DMS153 (cell line): ENCODE measurements at places on chromosomes 6 and 20.

GRCh38 chr6:88174906-88175305, 8.8 kb upstream of the CNR1 start:
- DNase-seq: no peak

DNA sequence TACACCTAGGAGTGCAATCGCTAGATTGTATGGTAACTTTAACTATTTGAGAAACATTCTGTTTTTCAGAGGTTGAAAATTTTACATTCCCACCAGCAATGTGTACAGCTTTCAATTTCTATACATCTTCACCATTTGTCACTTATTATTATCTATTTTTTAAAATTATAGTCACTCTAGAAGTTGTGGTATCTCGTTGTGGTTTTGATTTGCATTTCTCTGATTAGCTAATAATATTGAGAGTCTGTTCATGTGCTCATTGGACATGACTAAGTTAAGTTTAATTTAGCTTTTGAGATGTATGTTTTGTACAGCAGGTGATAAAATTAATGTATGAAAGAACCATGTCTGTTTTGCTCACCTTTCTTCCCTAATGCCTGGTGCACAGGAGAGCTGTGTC, 34.8 kb upstream of the PLCB1 start:
- no peak for DNase-seq

DNA sequence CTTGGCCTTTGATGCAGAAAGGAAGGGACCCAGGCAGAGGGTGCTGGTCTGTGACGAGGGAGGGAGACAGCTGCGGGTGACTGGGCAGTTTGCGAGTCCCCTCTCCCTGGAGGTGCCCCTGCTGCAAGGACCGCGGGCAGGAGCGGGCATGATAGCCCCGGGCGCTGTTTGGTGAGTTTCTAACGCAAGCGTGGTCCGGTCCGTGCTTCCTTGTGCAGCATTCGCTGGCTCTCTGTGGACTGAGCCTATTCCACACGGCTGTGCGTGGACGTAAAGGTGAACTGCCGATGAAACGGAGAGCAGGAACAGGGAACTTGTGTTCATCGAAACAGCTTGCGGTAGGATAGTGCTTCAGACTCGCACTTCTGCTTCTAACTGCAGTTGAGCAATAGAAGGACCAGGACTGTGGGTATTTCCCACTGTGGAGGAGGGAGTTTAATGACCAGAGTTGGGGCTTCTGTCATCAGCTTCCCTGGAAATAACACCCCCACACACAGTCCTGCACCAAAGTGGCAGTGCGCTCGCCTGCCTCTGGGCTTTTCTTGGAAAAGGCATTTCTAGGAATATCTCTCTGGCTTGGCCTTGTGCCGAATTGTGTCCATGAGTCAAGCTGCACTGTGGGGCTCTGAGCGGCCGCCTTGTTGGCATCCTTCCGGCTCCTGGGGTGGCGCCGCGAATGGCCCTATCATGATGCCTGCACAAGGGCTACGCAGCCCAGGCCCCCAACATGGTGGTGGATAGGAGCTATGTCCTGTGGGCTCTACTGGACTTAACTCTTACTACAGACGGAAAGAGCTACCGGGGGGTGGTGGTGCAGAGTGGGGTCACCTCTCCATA, 48.9 kb downstream of the DUSP22 start:
- no peak for DNase-seq

DNA sequence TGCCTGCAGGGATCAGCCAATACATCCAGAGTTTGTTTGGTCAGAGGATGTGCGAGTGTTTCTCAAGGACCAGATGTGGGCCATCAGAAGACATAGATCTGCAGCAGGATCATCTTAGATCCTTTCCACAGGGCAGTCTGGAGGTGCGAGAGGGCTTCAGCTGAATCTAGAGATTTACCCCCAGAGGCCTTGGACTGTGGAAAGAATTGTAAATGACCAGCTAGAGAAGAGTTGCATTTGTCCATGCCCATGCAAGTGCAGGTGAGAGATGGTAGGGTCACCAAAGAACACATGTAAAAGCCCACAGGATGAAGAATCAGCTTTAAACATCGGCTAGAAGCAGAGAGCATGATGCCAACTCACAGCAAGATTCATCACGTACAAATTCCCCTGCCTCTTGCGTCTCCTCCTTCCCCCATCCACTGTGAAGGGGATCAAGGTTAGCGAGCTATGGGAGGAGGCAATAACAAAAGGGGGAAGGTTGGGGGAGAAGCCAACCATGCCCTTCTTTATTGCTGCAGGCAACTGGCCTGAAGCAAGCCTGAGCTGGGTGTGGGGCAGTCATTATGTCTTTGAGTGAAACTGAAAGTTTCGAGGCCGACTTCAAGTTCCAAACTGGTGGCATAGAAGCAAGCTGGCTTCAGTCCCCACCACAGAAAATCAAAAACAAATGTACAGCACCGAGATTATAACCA, 83.5 kb downstream of the SCML4 start:
- no peak for DNase-seq

- DNase-seq: no peak
Observed at GRCh38 chr20:41054070-41054846, 25.6 kb downstream of the TOP1 start.

DNA sequence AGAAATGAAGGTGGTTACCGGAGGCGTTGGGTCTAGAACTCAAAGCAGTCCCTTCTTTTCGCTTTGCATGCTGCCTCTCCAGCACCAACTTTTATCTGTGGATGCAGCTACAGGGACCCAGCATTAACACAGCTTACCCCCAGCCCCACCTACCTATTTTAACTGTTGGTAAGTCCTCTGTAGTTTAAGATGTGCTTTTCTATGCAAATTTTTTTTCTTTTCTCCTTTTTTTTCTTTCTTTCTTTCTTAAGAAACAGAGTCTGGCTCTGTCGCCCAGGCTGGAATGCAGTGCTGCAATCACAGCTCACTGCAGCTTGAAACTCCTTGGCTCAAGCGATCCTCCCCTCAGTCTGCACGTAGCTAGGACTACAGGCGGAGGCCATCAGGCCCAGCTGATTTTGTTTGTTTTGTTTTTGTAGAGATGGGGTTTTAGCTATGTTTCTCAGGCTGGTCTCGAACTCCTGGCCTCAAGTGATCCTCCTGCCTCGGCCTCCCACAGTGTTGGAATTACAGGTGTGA, 6.5 kb upstream of the USP45 start:
- DNase-seq: no peak

DNA sequence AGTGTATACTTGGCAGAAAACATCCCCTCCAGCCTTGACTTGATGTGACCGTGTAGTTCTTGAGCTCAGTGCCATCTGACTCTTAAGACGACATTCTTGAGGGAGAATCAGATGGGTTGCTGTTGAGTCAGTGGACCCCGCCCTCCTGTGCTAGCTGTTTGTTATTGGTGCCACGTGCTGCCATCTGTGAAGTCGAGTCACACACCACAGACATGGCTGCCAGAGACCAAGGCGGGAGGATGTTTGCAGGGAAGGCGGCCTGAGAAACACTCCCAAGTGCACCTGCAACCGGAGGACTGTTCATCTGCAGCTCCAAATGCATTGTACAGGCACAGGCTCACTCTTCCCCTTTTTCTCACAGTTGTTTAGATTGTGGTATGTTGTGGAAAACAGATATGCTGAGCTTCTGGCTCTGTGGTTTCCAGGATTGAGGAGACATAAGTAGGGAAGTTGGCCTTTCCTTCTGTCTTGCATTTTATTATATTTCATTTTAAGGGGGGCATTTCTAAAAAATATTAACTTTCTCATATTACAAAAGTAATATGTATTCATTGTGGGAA, 345.3 kb upstream of the ZFP64 start:
- DNase-seq: no peak

DNA sequence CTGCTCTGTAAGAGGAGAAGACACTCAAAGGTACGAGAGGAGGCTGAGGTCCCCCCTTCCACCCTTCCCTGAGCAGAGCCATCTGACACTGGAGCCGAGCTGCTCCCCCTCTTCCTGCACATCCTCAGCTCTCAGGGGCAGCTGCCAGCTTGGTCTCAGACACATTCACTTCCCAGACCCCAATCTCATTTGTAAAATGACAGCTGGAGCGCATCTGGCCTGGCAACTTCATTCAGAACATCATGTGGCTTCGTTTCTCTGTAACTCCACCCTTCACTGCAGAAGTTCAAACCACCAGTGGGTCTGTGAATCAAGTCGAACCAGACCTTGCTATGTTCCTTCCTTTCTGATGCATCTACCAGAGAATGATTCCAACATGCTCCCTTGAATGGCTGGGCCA, 145.6 kb upstream of the CDH4 start:
- no peak for DNase-seq

DNA sequence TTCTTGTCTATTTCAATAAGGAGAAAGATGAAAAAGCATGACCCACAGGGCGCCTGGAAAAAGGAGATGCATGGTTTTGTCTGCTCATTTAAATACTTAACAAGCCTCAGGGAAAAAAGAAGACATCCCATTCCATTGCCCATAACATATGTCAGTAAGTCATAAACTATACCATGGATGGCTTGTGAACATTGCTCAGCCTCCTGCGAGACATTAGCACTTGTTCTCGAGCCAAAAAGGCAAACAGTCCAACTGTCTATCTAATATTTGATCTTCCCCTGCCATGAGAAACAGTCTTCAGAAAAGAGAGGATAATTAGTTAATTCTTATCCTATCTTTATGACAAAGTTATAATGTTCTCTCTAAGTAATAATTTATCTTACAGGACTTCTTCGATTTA, 527.4 kb downstream of the HACE1 start:
- no peak for DNase-seq

- no peak for DNase-seq
Observed at GRCh38 chr6:15904651-15905376, 224.1 kb upstream of the MYLIP start.

GRCh38 chr6:110509617-110510241, 33.3 kb upstream of the SLC22A16 start:
- no peak for DNase-seq

- DNase-seq: no peak
Observed at GRCh38 chr6:32152769-32153563, 975 bp upstream of the PPT2 start.

- no peak for DNase-seq
Observed at GRCh38 chr6:137820425-137820824, 46.6 kb upstream of the TNFAIP3 start.

- no peak for DNase-seq
Observed at GRCh38 chr20:48789781-48790472, 37.9 kb downstream of the PREX1 start.

DNA sequence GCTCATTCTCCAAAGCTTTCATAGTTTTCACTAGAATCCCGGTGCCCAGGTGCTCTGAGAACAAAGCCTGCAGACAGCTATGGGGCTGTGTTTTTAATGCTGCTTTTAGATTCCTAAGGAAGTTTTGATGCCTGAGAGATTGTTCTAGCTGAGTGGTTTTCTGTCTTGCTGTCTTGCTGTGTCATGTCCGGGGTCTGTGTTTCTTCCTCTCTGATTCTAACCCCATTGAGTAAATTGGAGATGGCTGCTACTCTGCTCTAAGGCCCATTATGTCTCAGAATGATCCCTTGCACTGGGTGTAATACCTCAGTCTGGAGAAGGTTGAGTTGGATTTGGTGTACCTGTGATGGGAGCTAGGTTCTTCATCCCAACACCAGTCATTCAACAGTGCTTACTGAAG, 63.4 kb downstream of the ARID1B start:
- DNase-seq: no peak

- DNase-seq: no peak
Observed at GRCh38 chr20:19823216-19823615, 65.2 kb downstream of the RIN2 start.

- DNase-seq: no peak
Observed at GRCh38 chr20:49469060-49469459, 13.4 kb downstream of the KCNB1 start.

DNA sequence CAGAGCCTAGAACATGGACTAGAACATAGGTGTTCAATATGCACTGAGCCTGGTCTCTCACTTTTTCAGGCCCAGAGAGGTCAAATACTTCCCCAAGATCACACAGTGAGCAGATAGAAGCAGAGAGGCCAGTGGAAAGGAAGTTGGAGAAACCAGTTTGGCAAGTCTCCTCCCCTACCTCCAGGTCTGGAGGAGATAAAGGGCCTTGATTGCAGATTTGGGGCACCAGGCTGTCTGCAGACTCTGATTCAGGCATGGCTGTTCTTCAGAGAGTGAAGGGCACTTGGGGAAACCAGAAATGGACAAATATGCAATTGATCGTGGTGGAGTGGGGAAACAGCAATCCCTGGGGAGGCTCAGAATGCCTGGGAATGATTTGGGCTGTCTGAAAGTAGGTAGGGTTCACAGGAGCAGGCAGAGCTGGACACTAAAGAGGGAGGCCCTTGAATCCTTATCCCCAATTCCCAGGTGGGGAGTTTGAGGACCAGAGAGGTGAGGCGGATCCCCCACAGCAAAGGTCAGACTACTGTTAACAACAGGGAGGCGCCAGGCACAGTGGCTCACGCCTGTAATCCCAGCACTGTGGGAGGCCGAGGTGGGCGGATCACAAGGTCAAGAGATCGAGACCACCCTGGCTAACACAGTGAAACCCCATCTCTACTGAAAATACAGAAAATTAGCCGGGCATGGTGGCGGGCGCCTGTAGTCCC, 2.3 kb downstream of the PEDS1 start:
- peak; percentile 7 for DNase-seq

DNA sequence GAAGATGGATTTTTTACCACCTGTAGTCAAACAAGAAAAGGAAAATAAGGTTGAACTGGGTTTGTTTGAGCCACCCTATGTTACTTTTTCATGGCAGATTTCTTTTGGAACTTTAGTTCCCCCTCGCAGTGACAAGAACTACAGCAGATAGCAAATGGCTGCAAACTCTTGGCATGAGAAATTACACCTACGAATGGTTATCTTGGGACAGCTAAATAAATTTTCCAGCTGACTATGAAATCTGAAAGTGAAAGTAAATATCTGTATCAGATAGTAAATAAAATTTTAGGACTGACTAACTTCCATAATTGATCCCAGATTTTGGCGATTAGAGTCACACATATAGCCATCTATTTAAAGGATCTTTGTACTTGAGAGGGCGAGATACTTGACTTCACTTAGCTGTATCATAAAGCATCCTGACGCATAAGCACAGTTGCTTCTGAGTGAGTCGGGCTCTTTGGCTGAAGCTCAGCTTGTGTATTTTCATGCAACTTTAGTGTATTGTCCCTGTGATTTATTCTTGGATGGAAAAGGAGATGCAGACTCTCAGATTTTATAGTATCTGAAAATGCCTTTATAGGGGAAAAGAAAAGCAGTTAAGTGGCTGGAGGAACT, 125.3 kb upstream of the B3GAT2 start:
- DNase-seq: no peak

GRCh38 chr6:55886185-55886836, 10.9 kb upstream of the BMP5 start:
- DNase-seq: no peak

GRCh38 chr6:90436403-90436802, 139.8 kb upstream of the BACH2 start:
- DNase-seq: no peak

GRCh38 chr6:27505209-27506027, 32.5 kb upstream of the ZNF184 start:
- peak; percentile 77 for DNase-seq

DNA sequence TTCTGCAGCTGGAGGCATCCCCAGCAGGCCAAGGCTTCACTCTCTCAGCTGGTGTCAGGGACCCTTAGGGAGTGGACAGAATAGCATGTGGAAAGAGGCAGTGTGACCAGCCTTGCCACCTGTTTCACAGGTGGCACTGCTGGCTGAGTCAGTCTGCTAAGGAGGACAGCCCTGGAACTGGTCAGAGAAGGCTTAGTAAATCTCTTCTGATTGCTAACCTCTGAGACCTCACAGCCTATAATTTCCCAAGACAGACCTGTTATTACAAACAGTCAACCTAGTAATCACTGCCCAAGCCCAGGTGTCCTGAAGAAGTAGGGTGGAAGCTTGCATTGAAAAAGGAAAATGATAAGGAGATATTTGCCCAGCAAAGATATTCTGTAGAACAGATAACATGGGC, 26.4 kb upstream of the PAQR8 start:
- no peak for DNase-seq
